Stimulated activated CD4-positive, alpha-beta T cell treated with anti-CD3 and anti-CD28 coated beads, Interleukin-1b, Interleukin-23, amount 100 ng/mL, for 1 hour (primary cell): ENCODE measurements at places on chromosomes 5 and 9.

- DNase-seq: no peak
Observed at GRCh38 chr9:134358662-134359319, 32.5 kb downstream of the RXRA start.

- no peak for DNase-seq
Observed at GRCh38 chr5:163360656-163361055, 76.7 kb upstream of the CCNG1 start.

DNA sequence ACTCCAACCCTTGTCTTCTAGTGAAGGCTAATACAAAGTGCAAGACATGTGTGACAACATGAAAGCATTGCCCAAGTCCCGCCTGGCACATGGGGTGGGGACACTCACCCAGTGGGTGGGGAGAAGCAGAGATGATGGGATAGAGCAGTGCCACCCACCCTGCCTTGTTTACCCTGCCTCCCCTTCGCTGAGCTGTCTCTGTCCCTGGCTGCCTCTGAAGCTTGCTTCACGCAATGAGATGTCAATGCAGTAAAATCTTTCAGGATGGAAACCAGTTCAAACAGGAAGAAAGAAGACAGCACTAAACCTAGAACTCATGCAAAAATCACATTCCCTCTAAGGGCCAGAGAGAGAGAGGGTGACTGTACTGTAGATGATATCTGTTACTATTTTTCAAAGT, 148.0 kb downstream of the INSYN2B start:
- no peak for DNase-seq

- DNase-seq: no peak
Observed at GRCh38 chr5:158898185-158899177, 201.2 kb downstream of the EBF1 start.

GRCh38 chr5:168318240-168318639, 26.8 kb downstream of the WWC1 start:
- no peak for DNase-seq

- no peak for DNase-seq
Observed at GRCh38 chr5:174818430-174818829, 94.0 kb downstream of the MSX2 start.

DNA sequence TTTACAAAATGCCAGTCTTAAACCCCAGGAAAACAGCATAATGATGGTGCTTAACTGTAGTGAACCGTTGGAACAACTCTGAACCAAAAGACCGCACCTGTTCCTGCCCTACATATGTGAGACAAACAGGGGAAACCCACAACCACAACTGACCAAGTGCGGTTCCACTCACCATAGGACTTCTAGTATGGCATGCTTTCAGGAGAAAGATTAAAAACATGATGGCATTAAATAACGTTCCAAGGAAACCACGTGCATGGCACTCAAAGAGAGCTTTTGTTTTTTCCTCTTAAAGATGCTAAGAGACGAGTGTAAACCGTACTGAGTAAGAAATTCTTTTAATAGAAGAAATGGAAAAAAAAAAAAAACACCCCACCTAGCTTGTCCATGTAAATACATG, 119.8 kb downstream of the SSBP2 start:
- no peak for DNase-seq

- no peak for DNase-seq
Observed at GRCh38 chr9:108609227-108609896, 246.4 kb downstream of the ACTL7B start.
